ENCODE measurements at places on chromosomes 7 and 10. TPM values are rescaled to one million over a fixed set of nuclear protein-coding genes. Genes with fewer than 3 reads are reported as not detected.
A peak's percentile ranks its signal among the peaks of the same experiment; 100 is the strongest.

DNA sequence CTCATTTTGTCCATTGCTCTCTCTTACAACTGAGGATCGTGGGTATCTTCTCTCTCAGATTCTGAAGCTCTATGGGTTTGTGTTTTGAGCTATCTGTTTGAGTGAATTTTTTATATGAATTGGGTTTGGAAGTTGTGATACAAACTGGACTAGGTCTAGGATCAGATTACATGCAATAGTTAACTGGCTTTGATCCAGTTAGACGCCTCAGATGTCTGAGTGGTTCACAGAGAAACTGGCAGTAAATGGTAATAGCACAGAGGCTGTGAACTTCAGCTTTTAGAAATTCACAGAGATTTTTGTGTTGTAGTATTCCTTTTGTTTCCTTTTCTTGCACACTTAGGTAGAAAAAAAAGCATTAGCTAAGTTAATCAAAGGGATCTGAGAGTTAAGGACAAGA is 12.7 kb upstream of the DNMBP start:
- H3K27me3 ChIP-seq = peaks cover 6% of the 10 kb centered on the region
- no peak overlapping the region for H3K27ac ChIP-seq
- H3K4me3 ChIP-seq = no peak overlapping the region
- no peak for DNase-seq
- H3K4me1 ChIP-seq = peaks cover 16% of the 10 kb centered on the region
- H3K36me3 ChIP-seq = no peaks in the 10 kb centered on the region

DNA sequence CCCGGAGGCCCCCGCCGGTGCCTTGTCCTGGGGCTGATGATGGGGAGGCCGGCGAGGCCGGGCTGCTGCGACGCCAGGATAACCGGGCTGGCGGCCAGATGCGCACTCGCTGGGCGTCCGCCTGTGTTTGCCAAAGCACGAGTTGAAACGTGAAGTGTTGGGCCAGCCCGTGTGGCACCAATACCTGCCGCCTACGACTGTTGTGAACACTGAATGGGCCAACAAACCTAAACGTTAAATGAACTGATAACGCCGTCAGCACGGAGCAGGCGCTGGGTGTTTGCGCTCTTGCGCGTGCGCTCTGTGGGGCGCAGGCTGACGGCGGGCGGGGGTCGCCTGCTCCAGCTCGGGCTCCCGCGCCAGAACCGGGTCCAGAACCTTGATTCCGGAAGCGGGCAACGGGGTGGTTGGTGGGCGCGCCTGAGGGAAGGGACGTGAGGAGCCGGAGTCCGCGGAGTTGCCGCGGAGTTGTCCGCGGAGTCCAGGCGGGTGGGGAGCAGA is 658 bp downstream of the CYP2E1 start:
- no peak for DNase-seq
- peaks cover 20% of the 10 kb centered on the region for H3K4me1 ChIP-seq
- no peak overlapping the region for H3K27ac ChIP-seq
- peaks cover 4% of the 10 kb centered on the region for H3K36me3 ChIP-seq
- H3K4me3 ChIP-seq = peak overlapping the region; percentile 82

DNA sequence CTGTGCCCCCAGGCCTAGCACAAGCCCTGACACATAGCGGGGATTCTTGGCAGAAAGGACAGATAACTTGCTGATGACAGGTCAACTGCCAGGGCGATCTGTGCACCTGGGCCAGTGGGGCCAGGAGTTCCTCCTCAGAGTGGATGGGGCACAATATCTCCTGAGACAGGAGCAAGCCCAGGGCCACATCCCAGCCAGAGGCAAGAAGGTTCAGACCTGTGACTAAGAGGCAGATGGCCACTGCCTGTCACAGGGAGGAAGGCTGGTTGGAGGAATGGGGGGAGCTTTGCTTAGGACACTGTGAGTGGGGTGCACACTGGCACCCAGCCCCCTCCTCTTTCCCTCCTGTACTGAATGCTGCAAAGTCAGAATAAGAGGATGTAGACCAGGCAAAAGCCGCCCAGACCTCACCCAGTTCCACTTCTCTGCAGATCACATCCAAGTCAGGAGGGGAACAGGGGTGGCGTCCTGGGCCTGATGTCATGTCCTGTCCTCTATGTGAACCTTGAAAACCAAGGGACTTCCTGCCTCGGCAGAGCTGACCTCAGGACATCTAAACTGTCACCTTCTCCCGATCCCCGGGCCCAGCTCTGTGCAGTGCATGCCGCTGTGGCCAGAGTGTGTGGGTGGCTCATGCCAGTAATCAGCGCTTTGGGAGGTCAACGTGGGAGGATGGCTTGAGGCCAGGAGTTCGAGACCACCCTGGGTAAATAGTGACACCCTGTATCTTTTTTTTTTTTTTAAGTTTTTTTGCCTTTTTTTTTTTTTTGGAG is 1.3 kb downstream of the GUSB start:
- H3K4me1 ChIP-seq = peaks cover 10% of the 10 kb centered on the region
- H3K4me3 ChIP-seq = peak overlapping the region; percentile 85
- peaks cover 2% of the 10 kb centered on the region for H3K36me3 ChIP-seq
- no peaks in the 10 kb centered on the region for H3K27me3 ChIP-seq
- H3K27ac ChIP-seq = peak overlapping the region; percentile 70
- peak; percentile 49 for DNase-seq

GRCh38 chr10:78798976-78799730 is 269.6 kb upstream of the ZMIZ1 start:
- DNase-seq = no peak
- peaks cover 9% of the 10 kb centered on the region for H3K27me3 ChIP-seq
- no peak overlapping the region for H3K4me3 ChIP-seq
- no peaks in the 10 kb centered on the region for H3K4me1 ChIP-seq
- H3K36me3 ChIP-seq = no peaks in the 10 kb centered on the region

- H3K4me3 ChIP-seq = no peak overlapping the region
- H3K36me3 ChIP-seq = peaks cover 1% of the 10 kb centered on the region
- no peaks in the 10 kb centered on the region for H3K27me3 ChIP-seq
- H3K4me1 ChIP-seq = no peaks in the 10 kb centered on the region
- DNase-seq = no peak
Observed at GRCh38 chr7:49937608-49938007, 155.4 kb downstream of the ZPBP start.

GRCh38 chr7:1354661-1355567 is 104.4 kb downstream of the MICALL2 start:
- no peak for DNase-seq
- no peak overlapping the region for H3K27ac ChIP-seq
- H3K27me3 ChIP-seq = no peaks in the 10 kb centered on the region
- no peak overlapping the region for H3K4me3 ChIP-seq
- no peaks in the 10 kb centered on the region for H3K4me1 ChIP-seq
- H3K36me3 ChIP-seq = no peaks in the 10 kb centered on the region

- H3K36me3 ChIP-seq = no peaks in the 10 kb centered on the region
- no peak overlapping the region for H3K4me3 ChIP-seq
- no peak for DNase-seq
- no peak overlapping the region for H3K27ac ChIP-seq
- H3K4me1 ChIP-seq = no peaks in the 10 kb centered on the region
Observed at GRCh38 chr7:30752979-30753378, 1.0 kb downstream of the INMT start.

GRCh38 chr7:117146511-117146910 is 176.3 kb downstream of the WNT2 start:
- DNase-seq = no peak
- no peaks in the 10 kb centered on the region for H3K36me3 ChIP-seq
- no peak overlapping the region for H3K4me3 ChIP-seq
- no peaks in the 10 kb centered on the region for H3K27me3 ChIP-seq
- peaks cover 6% of the 10 kb centered on the region for H3K4me1 ChIP-seq

DNA sequence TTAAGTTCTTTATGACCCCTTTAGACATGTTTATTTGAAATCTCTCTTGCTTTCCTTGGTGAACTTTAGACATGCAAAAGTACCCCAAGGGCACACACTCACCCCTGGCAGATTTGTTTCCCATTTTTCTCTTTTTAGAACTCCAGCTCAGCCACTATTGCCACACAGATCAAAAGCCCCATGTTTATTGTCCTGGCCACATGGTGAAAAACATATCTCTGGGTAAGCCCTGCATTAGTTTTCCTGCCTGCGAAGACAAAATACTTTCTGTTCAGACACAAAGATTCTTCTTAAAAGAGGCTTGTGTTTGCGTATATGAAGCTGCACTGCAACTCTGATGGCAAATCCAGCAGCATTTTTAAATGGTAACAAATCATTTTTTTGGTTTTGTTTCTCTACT is 200.0 kb downstream of the POLR1F start:
- no peak overlapping the region for H3K4me3 ChIP-seq
- no peaks in the 10 kb centered on the region for H3K27me3 ChIP-seq
- H3K27ac ChIP-seq = no peak overlapping the region
- DNase-seq = no peak

DNA sequence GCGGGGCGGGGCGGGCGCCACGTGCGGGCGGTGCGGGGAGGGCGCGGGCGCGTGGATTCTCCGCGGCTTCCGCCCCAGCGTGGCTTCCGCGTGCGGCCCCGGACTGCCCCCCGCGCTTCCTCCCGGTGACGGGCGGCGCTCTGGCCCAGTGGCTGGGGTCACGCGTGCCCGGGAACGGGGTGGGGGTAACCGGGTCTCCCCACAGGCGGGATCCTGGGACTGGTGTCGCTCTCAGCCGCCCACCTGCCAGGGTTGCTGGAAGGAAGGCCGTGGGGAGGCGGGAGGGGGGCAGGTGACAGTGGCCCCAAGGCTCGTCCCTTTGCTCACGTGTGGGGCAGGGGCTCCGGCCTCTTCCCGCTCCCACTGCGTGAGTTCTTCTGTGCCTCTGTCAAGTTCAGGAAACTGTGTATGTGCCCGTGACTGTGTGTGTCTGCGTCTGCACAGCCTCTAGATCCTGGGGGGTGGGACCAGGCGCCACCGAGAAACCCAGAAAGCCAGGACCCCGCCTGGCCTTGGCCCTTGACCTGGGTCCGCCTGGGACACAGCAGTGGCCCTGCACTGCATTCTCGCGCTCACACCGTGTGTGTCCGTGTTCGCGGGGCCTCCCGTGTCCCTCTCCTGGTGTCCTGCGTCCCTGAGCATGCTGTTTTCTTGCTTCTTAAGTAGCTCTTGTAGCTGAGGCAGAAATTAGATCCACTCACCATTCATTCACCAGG is 919 bp downstream of the MAFK start:
- H3K4me3 ChIP-seq = peak overlapping the region; percentile 92
- H3K4me1 ChIP-seq = peaks cover 25% of the 10 kb centered on the region
- peak; percentile 35 for DNase-seq
- H3K27ac ChIP-seq = peak overlapping the region; percentile 91
- peaks cover 6% of the 10 kb centered on the region for H3K27me3 ChIP-seq
- no peaks in the 10 kb centered on the region for H3K36me3 ChIP-seq

- H3K27me3 ChIP-seq = peaks cover 8% of the 10 kb centered on the region
- H3K27ac ChIP-seq = no peak overlapping the region
Observed at GRCh38 chr7:158428837-158429753, 158.5 kb downstream of the PTPRN2 start.

GRCh38 chr7:37234928-37235327 is 213.7 kb downstream of the ELMO1 start:
- peaks cover 5% of the 10 kb centered on the region for H3K4me1 ChIP-seq
- no peak for DNase-seq
- no peak overlapping the region for H3K4me3 ChIP-seq
- H3K27me3 ChIP-seq = no peaks in the 10 kb centered on the region
- H3K27ac ChIP-seq = no peak overlapping the region

- H3K4me1 ChIP-seq = peaks cover 37% of the 10 kb centered on the region
- H3K36me3 ChIP-seq = peaks cover 14% of the 10 kb centered on the region
- no peak overlapping the region for H3K27ac ChIP-seq
- H3K4me3 ChIP-seq = no peak overlapping the region
Observed at GRCh38 chr10:31704195-31704594, 224.4 kb downstream of the ARHGAP12 start.

- H3K27ac ChIP-seq = no peak overlapping the region
- H3K4me1 ChIP-seq = no peaks in the 10 kb centered on the region
- no peak overlapping the region for H3K4me3 ChIP-seq
- no peak for DNase-seq
Observed at GRCh38 chr10:10871352-10871751, 146.3 kb upstream of the CELF2 start.

DNA sequence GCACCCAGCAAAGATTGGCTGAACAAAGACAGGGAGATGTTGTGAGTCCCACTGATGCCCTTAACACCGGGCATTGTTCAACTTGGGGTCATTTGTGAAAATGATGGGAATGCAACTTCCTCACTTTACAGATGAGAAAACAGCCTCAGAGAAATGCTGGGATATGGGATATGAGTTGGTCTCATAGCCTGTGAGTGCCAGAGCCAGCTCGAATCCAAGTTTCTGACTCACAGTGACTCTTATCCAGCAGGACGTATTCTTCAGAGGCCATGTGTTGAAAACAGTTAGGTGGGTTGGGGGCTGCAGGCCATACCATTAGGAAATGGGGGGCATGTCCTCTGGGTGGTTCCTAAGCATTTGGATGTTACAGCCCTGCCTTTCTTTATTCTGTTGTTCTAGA is 45.2 kb downstream of the KIAA1217 start:
- no peak for DNase-seq
- no peak overlapping the region for H3K27ac ChIP-seq
- no peaks in the 10 kb centered on the region for H3K4me1 ChIP-seq
- no peak overlapping the region for H3K4me3 ChIP-seq
- no peaks in the 10 kb centered on the region for H3K27me3 ChIP-seq

DNA sequence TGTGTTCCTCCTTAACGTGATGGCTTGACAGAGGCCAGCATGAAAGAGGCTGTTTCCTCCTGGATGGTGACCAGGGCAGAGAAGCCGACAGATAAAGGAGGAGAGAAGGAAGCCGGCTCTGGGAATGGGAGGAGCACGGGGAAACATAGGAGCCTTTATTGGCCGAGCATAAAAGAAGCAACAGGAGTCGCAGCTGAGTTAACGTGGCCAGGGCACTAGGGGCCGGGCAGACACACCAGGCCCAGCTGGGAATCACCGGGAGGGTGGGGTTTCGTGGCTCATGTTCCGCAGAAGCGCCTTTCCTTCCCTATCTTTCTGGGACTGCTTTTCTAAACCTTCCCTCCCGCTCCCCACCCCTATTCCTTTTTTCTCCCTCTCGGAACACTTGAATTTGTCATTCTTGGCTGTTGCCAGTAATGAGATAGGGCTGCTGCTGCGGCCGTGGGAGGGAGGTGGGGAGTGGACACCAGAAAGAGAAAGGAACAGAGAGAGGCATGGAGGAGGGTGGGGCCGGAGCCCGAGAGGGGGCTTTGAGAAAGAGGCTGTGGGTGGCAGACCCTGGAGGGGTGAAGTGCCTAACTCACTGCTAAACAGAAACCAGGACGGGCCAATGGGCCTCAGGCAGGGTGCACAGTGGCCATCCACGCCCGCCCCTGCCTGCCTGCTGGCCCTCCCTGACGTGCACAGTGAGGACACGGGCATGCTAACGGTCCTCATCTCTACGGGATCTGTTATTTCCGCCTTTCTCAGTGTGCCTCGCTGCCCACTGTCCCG is 65.2 kb downstream of the COL13A1 start:
- no peaks in the 10 kb centered on the region for H3K4me1 ChIP-seq
- DNase-seq = no peak
- no peak overlapping the region for H3K27ac ChIP-seq
- no peak overlapping the region for H3K4me3 ChIP-seq
- peaks cover 10% of the 10 kb centered on the region for H3K27me3 ChIP-seq

- no peaks in the 10 kb centered on the region for H3K4me1 ChIP-seq
- H3K36me3 ChIP-seq = no peaks in the 10 kb centered on the region
- H3K4me3 ChIP-seq = no peak overlapping the region
- no peak for DNase-seq
- H3K27ac ChIP-seq = no peak overlapping the region
Observed at GRCh38 chr7:79008786-79009185, 444.7 kb downstream of the MAGI2 start.

NPVF gene
- total RNA-seq = not detected

OR2A12 gene
- total RNA-seq = not detected

CLDN12 gene
- total RNA-seq = 5.5 TPM

PRKAR2B gene
- 1.1 TPM for total RNA-seq

PAPSS2 gene
- total RNA-seq = 0.53 TPM

CFAP43 gene
- 0.21 TPM for total RNA-seq

UPK3B gene
- total RNA-seq = 3.3 TPM

DNAJC1 gene
- total RNA-seq = 42.4 TPM

CFTR gene
- not detected for total RNA-seq

TSPAN12 gene
- 0.19 TPM for total RNA-seq

SPACDR gene
- 5.6 TPM for total RNA-seq

LBX1 gene
- not detected for total RNA-seq

PPP1R17 gene
- not detected for total RNA-seq

TCAF2 gene
- total RNA-seq = 36.5 TPM

Measured in activated T-cell treated with anti-CD3 and anti-CD28 coated beads, Interleukin-2, amount 50 U/mL, for 72 hours (primary cell).